T1000 (cell line): ENCODE measurements at places on chromosomes 13 and 19.
A peak's percentile ranks its signal among the peaks of the same experiment; 100 is the strongest.

GRCh38 chr13:111372651-111373425 lies 52.4 kb downstream of the TEX29 start:
- DNase-seq = no peak

- no peak for DNase-seq
Measured at GRCh38 chr13:56861476-56861875, 279.2 kb upstream of the PRR20A start.

- DNase-seq = no peak
Measured at GRCh38 chr19:40377876-40378385, 12.1 kb downstream of the HIPK4 start.

- no peak for DNase-seq
Measured at GRCh38 chr19:14536926-14537692, 7.7 kb downstream of the TECR start.

GRCh38 chr19:30634131-30634830 lies 262.1 kb downstream of the ZNF536 start:
- no peak for DNase-seq

- DNase-seq = no peak
Measured at GRCh38 chr19:3152419-3152780, 16.6 kb downstream of the GNA15 start.

DNA sequence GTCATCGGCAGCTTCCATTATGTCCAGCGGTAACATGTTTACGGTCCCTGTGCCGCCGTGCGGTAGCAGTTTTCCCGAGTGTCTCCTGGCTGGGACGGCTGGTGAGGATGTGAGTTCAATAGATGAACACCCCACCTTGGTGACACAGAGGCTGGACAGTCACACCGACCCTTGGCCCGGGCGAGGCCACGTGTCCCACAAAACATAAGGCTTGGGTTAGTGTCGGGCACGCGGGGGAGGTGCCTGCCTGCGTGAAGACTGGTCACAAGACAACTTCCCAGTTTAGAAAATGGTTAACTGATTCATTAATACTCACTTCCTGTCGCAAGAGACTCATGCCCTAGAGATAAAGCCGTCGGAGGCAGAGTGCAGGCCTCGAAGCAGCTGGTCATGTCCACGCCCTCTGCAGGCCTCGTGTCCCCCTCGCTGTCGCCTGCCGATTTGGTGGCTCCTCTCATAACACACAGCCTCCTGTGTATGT lies 17.2 kb downstream of the RASA3 start:
- peak; percentile 64 for DNase-seq
